Activated CD8-positive, alpha-beta memory T cell treated with anti-CD3 and anti-CD28 coated beads for 24 hours (primary cell): ENCODE measurements at places on chromosomes 3 and 15.
A peak's percentile ranks its signal among the peaks of the same experiment; 100 is the strongest.

GRCh38 chr15:56371495-56372147 lies 6.4 kb downstream of the TEX9 start:
- no peak for DNase-seq

GRCh38 chr15:79724804-79725203 lies 172.0 kb downstream of the MTHFS start:
- DNase-seq, result no peak

DNA sequence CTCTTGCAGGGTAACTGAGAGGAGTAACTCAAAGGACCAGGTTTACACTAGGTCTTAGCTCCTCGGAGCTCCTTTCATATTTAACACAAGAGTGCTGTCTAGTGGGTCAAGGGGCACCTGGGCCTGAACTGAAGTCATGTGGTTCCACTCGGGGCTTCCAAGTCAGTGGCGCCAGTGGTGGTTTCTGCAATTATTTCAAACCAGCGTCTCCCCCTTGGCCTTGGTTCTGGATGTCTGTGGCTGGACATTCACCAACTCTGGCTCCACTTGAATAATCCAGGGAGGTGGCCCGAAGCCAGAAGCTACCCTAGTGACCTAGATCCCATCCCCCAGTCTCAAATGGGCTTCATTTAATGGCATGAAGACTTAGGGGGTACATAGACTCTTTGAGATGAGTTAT lies 144.3 kb upstream of the ADAMTS9 start:
- DNase-seq, result no peak

DNA sequence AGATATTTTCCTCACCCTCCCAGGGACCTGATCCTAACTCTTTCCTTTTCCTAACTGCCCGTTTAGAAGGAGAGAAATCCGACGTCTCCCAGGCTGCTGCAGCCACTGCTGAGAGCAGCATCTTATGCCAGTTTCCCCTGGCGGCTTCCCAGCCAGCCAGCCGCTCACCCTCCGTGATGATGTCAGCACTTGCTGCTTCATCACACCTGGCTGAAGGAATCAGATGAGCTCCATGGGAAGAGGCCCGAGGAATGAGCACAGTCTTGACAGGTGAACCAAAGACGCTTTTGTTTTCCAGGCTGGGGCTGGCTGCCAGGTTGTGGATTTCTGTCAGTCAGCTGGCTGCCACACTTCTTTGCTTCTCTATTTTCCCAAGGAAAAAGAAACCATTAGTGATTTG lies 445.1 kb upstream of the RBMS3 start:
- no peak for DNase-seq

- DNase-seq, result no peak
Measured at GRCh38 chr15:40593165-40593564, 884 bp upstream of the KNL1 start.

DNA sequence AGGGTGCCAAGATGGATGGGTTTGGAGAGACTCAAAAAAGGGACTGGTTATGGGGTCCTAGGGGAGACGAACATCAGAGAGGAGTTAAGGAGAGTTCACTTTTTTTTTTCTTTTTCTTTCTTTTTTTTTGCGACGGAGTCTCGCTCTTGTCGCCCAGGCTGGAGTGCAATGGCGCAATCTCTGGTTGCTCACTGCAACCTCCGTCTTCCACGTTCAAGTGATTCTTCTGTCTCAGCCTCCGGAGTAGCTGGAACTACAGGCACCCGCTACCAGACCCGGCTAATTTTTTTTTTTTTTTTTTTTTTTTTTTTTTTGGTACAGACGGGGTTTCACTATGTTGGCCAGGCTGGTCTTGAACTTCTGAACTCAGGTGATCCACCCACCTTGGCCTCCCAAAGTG lies 1.2 kb downstream of the SPINT1 start:
- no peak for DNase-seq

GRCh38 chr15:83581381-83581780 lies 72.5 kb upstream of the ADAMTSL3 start:
- DNase-seq, result no peak

- DNase-seq, result no peak
Measured at GRCh38 chr3:112751061-112751460, 95.6 kb downstream of the CD200R1L start.

DNA sequence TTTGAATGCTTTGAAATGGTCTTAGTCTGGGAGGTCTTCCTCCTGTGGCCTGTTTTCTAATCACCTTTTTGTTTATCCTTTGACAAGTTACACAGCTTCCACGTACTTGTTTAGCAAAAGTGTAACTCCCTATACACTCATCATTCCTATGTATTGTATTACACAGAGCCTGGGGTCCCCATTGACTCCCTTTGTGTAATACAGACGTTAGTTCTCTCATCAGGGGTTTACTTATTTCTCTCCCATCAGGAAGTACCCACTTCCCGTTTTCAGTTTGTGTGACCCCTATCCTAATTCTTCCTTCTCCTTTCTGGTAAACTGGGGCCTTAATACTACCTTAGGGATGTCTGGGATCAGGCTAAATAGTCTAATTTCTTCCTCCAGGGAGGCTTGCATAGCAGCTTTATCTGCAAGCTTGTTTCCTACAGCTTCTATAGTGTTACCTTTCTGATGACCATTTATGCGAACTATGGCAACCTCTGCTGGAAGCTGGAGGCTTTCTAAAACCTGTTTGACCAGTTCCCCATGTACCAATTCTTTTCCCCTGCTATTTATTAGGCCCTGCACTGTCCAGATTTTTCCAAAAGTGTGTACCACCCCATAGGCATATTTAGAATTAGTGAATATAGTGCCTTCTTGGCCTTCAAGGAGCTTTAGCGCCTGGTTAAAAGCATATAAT lies 22.4 kb downstream of the ARL8B start:
- no peak for DNase-seq

- no peak for DNase-seq
Measured at GRCh38 chr15:38205526-38206272, 46.9 kb upstream of the SPRED1 start.

DNA sequence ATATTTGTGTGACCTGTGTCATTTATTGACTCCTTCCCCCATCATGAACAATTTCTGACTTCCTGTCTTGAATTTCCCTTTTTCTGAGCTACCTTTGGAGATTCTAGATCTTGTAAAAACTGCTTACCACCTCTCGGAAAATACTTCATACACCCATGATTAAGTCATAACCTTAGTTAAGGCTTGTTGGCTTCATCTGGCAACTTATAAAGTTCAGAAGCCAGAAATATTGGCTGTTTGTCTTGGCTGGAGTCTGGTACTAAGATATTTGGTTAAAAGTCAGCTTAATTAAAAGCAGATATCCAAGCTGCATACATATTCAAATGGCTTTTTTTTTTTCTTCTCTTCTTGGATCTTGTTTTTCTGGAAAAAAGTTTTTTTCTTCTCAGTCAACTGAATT lies 37.3 kb upstream of the B3GALNT1 start:
- DNase-seq, result no peak

DNA sequence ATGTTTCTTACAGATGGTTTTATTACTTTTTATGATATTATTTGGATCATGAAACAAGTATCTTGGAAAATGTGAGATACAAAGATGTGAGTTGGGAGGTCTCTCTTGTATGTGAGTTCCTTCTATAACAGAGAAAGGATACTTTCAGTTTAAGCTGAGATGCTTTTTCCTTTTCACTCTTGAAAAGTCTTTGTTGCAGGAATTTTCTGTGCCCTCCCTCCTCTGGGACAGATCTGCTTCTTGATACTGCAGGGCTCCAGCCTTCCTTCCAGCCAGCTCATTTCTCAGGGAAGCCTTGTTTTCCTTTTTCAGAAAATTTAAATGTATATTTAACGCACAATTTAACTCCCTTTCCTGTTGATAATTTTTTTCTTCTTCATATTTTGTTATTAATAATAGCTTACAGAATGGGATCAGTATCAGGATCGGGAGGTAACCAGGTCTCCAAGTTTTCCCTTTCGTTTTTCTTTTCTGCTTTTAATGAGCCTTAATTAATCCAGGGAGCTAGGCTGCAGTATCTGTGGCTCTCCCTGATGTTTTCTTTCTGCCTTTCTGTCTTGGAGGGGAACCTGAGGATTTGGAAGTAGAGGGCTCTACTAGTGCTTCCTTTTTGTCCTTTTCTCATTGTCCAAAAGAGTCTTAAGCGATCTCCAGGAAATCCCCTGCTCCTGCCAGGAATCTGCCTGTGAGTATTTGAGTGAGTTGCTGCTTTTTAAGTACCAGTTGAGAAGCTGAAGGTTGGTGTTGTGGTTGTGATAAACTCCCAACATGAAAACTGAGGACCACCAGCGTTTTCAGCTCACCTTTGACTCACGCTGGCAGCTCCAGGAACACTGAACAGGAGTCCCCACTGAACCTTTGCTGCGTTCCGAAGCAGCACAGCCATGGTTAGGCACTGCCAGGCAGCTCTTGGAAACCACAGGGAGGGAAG lies 105.7 kb downstream of the IGF1R start:
- no peak for DNase-seq

GRCh38 chr15:101647251-101647650 lies 4.9 kb downstream of the TM2D3 start:
- DNase-seq, result no peak

DNA sequence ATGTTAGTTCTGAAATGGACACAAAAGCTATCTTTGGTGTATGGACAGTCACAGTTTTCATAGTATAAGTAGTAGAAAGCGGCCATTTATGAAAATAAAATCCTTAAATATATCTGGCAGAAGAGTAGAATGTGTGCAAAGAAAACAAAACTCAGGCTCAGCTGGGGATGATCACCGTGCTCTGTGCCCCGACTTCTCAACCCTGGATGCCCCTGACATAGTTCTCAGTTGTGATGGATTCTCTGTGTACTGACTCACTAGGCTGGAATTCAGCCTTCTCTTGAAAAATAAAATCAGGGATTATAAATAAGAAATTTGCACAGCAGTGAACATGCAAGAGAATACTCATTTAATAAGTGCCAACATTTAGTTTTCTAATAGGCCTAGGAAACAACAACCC lies 925.1 kb upstream of the NR2F2 start:
- DNase-seq, result no peak

DNA sequence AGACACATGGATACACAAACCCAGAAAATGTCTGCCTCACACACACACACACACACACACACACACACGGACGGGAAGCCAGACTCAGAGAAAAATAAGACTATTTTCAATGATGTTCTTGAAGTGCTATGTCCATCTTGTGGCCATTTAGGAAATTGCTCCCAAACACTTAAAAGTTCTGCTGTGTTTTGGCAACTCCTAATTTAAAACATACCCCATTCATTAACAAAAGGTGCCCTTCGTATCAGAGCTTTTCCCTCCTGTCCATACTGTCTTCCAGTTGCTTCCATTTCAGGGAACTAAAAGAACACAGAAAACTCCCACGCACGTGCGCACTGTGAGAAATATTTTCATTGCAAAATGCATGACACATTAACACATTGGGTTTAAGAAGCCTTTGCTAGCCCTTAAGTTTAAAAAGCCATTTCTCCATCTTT lies 44.6 kb downstream of the SLC12A1 start:
- no peak for DNase-seq

DNA sequence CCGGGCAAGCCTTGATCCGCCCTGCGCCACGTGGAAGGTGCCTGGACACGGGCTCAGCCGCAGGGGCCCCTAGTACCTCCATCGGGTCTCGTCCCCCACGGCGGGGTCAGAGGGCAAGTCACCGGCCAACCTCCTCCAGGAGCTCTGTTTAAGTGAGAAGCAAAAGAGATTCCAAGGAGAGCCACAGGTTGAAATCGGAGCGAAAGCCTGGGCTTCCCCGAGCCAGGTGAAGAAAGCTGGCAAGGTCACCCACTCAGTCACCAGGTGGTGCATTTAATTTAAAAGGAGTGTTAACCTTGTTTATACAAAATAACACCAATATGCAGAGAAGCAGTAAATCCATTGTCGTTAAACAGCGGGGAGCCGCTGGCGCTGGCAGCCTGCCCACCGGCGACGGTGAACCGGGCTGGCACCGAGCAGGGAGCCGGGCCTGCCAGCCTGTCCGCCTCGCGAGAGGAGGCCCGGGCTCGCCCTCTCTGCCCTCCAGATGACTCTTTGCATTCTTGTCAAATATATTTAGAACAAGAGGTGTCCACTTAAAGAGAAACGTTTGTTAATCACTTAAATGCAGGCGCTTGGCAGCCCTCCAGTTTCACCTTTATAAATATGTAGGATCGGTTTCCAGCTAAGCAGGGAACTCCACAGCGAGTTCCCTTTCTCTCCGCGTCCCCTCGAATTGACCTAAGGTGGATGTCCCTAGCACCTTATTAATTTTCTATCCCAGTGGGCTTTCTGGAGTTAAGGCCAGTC lies 277.3 kb upstream of the NR2F2 start:
- peak; percentile 57 for DNase-seq

- DNase-seq, result no peak
Measured at GRCh38 chr3:136637176-136637575, 115.0 kb downstream of the STAG1 start.

DNA sequence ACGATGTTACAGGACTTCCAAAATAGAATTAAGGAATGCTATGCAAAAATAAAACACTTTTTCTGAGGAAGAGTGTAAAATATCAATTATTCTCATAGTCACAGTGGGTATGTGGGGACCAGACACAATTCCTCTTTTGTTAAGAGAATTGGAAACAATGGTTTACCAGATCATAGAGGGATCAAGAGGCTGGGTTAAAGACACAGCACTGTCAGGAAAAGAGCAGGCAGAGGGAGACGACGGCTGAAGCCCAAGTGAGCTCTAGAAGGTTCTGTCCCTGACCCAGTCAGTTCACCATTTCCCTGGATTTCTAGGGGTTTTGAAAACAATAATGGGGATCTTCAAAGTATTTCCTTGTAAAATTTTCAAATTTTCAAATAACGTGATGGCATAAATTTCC lies 54.0 kb upstream of the POLR2M start:
- no peak for DNase-seq

DNA sequence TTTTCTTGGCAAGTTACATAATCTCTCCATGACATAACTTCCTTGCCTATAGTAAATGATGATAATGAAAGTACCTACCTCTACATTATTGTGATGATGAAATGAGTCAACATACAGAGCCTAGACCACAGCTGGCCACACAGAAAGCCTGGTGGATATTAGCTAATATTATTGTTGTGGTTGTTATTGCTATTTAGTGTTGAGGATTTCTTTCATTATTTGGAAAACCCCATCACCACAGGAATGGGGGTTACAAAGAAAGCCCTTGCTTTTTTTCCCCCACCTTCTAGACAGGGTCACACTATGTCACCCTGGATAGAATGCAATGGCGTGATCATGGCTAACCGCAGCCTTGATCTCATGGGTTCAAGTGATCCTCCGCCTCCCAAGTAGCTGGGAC lies 125.0 kb downstream of the PDZRN3 start:
- no peak for DNase-seq

GRCh38 chr3:13931172-13931571 lies 51.3 kb upstream of the WNT7A start:
- DNase-seq, result no peak

DNA sequence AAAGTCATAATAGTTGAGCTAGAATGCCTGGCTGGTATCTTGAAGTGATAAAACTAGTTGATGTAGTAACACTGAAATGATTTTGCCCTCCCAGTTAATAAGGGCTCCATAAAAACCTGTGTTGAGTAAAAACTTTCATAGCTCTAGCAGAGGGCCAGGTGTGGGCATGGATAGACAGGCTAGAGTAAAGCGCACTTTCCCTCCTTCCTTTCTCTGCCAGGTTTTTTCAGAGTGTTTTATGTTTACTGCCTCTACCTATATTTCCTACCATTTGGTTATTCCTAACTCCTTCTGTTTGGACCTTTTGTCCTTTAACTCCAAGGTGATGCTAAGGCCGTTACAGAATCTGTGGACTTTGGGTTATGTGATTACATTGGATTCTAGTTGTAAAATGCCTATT lies 25.3 kb downstream of the CHD2 start:
- no peak for DNase-seq
